ENCODE measurements at places on chromosomes 13 and 19.
A peak's percentile ranks its signal among the peaks of the same experiment; 100 is the strongest.

- DNase-seq, result no peak
These were observed 24.5 kb upstream of the GPC6 start for GRCh38 chr13:93201992-93202558.

GRCh38 chr13:112255550-112256120, 120.5 kb upstream of the SPACA7 start:
- DNase-seq, result peak; percentile 46

DNA sequence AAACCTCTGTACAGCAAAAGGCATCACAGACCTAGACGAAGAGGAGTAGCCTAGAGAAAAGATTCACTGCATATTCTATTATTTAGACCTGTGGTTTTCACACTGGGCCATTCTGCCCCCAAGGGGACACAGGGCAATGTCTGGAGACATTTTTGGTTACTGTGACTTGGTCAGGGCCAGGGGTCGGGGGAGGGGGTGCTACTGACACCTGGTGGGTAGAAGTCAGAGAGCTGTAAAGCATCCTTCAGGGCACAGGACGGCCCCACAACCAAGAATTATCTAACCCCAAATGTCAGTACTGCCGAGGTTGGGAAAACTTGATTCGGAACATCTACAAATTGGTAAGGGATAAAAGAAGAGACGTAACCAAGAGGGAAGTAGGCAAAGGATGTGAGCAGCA, 11.3 kb downstream of the ELAVL1 start:
- DNase-seq, result no peak

DNA sequence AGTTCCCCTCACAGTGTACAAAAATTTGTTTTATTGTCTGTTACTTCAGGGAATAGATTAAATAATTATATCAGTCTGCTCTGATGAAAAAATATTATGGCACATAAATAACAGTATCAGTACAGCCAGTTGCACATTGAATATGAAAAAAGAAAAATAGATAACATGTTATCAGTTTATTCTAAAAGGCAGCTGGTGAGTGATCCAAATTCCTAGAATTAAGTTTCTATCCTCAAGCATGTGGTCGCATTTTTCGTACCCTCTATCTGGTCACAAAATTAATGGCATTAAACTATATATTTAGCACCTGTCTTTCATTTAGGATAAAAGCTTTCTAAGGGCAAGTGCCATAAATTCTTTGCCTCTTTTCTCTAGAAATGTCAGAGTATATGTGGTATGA, 944.8 kb upstream of the PCDH9 start:
- DNase-seq, result no peak

DNA sequence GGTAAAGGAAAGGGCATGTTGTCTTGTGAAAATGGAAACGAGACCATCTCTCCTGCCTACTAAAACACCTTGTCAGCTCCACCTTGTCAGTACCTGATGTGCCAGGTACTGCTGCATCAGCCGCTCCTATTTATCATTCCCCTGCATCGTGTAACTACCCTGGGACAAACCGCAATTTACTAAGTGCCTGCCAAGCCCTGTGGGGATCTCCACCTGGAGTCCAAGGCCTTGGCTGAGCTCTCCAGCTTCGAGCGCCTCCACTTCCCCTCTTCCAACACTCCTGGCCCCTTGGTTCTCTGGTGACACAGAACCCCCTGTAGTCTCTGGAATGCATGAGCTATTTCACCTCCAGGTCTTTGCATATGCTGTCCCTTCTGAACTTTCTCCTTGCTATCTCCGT, 25.9 kb upstream of the CCNP start:
- no peak for DNase-seq

- no peak for DNase-seq
These were observed 46.3 kb downstream of the MTMR6 start for GRCh38 chr13:25241007-25241406.

GRCh38 chr19:47226426-47227351, 4.3 kb downstream of the BBC3 start:
- peak; percentile 92 for DNase-seq

DNA sequence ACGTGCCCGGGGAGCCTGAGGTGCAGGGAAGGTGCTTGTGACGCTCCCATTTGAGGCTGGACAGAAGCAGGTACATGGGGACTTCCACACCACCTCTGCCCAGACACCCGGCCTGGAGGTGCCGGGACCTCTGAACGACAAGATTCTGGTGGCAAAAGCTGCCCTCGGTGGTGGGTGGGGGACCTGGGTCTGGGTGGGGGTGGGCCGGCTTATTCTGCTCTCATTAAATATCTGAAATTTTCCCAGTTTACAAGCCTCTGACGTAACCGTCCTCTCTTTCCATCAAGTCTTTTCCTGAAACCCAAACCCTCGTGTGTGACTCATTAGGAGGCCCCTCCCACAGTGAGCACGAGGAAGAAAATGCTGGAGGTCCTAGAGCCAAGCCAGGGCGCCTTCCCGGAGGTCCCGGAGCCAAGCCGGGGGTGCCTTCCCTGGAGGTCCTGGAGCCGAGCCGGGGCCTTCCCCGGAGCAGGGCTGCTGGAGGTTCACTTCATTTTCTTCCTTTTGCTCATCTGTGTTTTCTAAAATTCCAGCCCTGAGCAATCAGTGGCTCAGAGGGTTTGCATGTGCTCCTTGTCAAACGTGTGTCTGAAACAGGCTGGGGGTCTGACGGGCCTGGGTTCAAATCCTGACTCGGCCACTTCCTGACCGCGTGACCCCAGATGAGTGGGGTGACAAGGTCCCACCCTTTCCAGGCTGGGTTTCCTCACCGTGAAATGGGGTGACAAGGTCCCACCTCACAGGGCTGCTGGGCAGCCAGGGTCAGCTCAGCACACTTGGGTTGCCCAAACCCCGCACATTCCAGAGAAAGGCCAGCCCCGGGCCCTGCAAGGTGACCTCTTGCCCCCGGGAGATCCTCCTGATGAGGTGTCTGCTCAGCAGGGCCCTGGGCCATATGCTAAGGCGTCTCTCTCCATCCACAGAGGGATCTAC, 10.0 kb downstream of the CFD start:
- peak; percentile 82 for DNase-seq

GRCh38 chr19:48994035-48994386, 324 bp downstream of the RUVBL2 start:
- DNase-seq, result no peak

GRCh38 chr13:95479731-95480130, 72.8 kb upstream of the CLDN10 start:
- no peak for DNase-seq

DNA sequence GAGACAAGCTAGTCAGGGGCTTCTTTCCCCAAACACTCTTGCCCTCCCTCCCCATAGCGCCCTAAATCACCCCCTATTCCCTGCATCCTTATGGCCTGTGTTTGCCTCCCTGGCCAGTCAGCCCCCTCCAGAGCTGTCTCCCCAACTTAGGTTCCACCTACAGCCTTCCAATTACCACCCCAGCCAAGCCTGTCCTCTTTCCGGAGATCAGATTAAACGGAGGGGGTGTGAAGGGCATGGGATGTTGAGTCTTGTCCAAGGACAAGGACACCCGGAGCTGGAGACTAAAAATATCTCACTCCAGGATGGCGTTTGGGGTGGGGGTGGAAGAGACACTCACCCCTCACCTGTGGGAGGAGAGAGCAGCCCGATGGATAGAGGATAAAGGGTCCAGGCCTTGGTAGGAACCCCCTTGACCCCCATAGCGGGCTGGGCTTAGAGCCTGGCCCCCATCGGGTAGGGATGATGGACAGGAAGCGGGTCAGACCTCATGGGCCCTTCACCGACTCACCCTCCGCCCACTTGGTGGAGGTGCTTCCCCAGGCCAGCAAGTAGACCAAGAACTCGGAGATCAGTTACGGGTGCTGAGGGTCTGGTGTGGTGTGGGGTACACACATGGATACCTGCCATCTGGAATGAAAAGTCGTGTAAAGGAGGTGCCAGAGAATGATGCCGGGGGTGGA, 6.0 kb downstream of the ZNF865 start:
- DNase-seq, result no peak

DNA sequence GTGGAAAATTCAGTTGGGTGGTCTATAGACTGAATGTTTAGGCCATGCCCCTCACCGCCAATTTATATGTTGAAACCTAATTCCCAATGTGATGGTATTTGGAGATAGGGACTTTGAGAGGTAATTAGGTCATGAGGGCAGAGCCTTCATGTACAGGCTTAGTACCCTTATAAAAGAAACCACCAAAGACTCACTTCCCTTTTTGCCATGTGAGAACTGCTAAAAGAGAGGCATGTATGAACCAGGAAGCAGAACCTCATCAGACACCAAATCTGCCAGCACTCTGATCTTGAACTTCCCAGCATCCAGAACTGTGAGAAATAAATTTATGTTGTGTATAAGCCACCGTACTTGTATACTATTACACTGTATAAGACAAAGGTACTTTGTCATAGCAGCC, 40.6 kb downstream of the UQCRFS1 start:
- no peak for DNase-seq

- DNase-seq, result no peak
These were observed 41.5 kb downstream of the ZNF682 start for GRCh38 chr19:19997656-19998268.

GRCh38 chr19:7549429-7550148, 14.1 kb downstream of the PNPLA6 start:
- no peak for DNase-seq

DNA sequence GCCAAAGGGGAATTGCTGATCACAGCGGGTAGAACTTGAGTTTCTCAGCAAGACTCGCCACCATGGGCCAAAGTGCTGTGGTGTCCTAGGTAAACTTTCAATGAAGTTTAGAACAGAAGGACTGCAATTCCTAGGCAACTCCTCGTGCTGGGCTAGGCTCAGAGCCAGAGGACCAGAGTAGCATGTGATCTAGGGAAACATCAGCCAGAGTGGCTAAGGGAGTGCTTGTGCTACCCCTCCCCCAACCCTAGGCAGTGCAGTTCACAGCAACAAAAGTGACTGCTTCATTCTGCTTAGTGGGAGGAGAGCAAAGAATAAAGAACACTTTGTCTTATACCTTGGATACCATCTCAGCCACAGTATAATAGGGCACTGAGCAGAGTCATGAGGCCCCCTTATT, 1658.6 kb upstream of the MIR17HG start:
- DNase-seq, result peak; percentile 50

DNA sequence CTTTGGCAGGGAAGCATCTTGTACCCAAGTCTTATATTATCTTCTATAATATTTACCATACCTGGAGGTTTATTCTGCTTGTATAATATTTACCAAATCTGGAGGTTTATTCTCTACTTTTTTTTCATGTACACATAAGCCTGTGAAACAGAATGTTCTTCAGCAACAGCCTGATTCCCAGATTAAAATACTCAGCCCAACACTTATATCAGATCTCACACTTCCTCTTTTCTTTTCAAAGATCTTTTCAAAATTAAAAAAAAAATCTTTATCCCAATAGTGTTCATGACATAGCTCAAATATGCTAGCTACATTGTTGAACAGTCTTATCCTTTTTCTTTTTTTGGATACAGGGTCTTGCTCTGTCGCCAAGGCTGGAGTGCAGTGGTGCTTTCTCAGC, 300.7 kb downstream of the LMO7 start:
- DNase-seq, result no peak

- no peak for DNase-seq
These were observed 326.9 kb upstream of the MIR17HG start for GRCh38 chr13:91020461-91021034.

GRCh38 chr13:113860665-113861432, 3.0 kb downstream of the GAS6 start:
- peak; percentile 82 for DNase-seq

GRCh38 chr19:16034180-16034579, 42.1 kb upstream of the TPM4 start:
- no peak for DNase-seq

GRCh38 chr13:112053167-112053743, 13.7 kb upstream of the SOX1 start:
- DNase-seq, result no peak

DNA sequence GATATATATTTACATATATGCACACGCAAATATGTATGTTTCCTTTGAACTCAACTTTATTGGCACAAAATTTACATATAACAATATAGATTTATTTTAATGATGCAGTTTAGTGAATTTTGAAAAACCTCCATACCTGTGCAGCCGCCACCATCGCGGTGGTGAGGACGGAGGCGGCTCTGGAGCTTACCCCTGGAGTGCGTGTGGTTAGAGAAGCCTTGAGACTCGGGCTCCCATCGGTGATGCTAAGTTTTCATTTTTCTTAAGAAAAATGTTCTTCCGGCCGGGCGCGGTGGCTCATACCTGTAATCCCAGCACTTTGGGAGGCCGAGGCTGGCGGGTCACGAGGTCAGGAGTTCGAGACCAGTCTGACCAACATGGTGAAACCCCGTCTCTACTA, 31.8 kb downstream of the GJA3 start:
- DNase-seq, result peak; percentile 32

- no peak for DNase-seq
These were observed 106.4 kb downstream of the FGF14 start for GRCh38 chr13:102295316-102296048.

DNA sequence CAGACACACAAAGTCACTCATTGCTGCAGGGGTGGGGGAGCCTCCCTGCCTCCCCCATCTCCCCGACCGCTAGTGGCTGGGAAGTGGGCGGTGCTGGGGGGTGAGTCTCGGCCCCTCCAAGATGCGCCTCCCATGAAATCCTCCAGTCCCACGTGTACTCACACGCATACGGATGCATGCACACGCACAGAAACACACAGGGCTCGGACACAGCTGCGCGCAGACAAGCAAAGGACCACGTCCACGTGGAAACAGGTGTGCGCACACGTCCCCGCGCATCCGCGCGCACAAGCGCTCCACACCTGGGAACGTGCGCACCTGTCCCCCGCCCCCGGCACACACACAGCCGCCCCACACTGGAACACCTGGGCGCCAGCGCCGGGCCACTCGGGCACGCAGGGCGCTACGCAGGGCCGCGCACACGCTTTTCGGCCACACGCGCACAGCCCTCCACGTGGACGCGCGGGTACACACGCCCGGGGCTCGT, 687 bp downstream of the MATK start:
- DNase-seq, result peak; percentile 45

GRCh38 chr19:13729859-13730258, 34.5 kb upstream of the MRI1 start:
- no peak for DNase-seq

GRCh38 chr13:36763126-36763722, 55.8 kb upstream of the RFXAP start:
- no peak for DNase-seq

- DNase-seq, result no peak
These were observed 73.7 kb downstream of the COG6 start for GRCh38 chr13:39729156-39729555.

GRCh38 chr13:99766641-99767045, 204.9 kb downstream of the ZIC5 start:
- DNase-seq, result no peak

DNA sequence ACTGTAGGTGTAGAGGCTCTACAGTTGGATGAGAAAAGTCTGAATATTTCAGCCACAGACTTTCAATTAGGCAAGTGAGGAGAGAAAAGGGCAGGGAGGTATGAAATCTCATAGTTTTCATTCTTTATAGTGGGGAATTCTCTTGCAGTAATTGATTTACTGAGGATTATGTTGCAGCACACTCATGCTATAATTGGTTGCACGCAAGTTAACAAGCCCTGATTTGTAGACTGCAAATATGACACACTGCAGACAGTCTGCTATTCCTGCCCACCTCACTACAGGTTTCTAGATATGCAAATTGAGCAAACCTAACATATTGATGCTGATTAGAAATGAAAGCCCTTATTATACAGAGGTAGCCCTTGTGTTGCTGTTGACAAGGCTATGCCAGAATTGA, 139.4 kb downstream of the LHFPL6 start:
- no peak for DNase-seq

Data from islet precursor cell (in vitro differentiated cells).